Left kidney (tissue), 8 donors: ENCODE measurements at places on chromosomes 7 and 10. TPM values are rescaled to one million over a fixed set of nuclear protein-coding genes. Genes with fewer than 3 reads are reported as not detected.

- no peak for DNase-seq
Observed at GRCh38 chr7:36283711-36284130, 105.9 kb upstream of the ANLN start.

- no peak for DNase-seq
Observed at GRCh38 chr10:22476601-22477321, 131.5 kb downstream of the SPAG6 start.

DNA sequence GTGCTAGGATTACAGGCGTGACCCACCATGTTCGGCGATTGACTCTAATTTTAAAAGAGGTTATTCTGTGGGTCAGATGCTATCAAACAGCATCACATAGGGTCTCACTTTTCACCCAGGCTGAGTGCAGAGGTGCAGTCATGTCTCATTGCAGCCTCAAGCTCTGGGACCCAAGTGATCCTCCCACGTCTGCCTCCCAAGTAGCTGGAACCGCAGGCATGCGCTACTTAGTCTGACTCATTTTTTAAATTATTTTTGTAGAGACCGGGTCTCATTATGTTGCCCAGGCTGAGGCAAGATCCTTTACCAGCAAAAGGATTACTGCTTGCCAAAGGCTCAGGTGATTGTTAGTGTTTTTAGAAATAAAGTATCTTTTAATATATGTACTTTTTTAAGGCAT, 42.9 kb upstream of the STOX1 start:
- no peak for DNase-seq

DNA sequence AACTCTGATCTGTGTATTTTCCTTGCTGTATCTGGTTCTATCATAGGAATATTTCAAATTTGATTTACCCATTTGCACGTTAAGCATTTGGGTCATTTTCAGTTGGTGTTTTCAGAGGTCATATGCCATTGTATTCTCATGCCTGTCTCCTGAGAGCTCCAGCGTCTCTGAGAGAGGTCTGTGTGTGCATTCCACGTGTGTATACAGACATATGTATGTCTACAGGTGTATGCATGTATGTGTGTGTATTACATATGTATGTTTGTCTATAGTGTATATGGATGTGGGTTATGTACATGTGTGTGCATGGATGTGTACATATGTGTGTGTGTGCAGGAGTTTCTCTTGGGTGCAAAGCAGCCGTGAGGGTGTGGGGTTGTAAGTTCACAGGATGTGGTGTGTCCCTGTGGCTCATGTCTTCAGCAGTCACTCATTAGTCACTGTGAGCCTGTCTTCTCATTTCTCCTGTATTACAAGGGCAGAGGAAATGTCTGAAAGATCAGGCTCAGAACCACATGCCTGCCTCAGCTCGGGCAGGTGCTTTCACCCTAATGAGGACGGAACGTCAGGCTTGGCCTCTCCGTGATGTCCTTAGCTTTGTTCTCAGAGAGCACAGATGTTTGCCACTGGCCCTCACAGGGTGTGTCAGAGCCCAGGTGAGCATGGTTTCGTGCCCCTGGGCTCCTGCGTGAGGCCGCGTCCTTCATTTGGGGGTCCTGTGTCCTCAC, 101.6 kb downstream of the NKX6-2 start:
- no peak for DNase-seq

DNA sequence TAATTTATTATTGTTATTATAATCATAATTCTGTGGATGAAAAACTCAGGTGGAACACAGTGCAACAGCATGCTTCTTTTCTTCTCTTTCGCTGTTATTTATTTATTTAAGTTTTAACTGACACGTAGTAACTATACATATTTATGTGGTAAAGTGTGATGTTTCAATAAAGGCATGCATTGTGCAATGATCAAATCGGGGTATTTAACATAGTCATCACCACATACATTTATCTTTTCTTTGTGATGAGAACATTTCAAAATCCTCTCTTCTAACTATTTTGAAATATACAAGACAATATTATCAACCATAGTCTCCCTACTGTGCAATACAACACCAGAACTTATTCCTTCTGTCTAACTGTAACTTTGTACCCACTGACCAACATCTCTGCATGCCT, 152.5 kb upstream of the LYZL1 start:
- DNase-seq, result no peak

Gene FAM20C
- polyA plus RNA-seq, result 68.5 TPM

- no peak for DNase-seq
Observed at GRCh38 chr10:29634105-29634504, 666 bp downstream of the SVIL start.

Gene MMP21
- 0.30 TPM for polyA plus RNA-seq

GRCh38 chr7:122256046-122256445, 48.5 kb downstream of the FEZF1 start:
- DNase-seq, result no peak
